Stimulated activated naive CD4-positive, alpha-beta T cell (primary cell): ENCODE measurements at places on chromosomes 7 and 10.

- DNase-seq, result no peak
Measured at GRCh38 chr7:52254396-52255010, 780.9 kb upstream of the POM121L12 start.

DNA sequence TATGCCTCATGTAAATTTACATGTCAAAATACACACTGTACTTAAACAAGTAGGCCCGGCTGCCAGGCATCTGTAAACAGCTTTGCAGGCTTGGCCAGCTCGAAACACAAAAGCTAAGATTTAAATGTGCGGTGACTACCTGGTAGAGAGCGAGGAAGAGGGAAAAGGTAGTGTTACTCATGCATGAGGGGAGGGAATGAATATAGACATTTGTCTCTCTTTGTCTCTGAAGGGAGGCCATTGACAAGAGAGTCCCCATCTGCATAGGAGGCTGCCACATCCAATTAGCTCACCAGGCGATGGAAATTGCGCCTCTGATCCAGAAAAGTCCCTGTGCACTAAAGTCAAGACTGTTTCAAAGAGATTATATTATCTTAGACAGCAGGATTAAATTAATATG, 535.8 kb downstream of the PTPRN2 start:
- DNase-seq, result no peak

DNA sequence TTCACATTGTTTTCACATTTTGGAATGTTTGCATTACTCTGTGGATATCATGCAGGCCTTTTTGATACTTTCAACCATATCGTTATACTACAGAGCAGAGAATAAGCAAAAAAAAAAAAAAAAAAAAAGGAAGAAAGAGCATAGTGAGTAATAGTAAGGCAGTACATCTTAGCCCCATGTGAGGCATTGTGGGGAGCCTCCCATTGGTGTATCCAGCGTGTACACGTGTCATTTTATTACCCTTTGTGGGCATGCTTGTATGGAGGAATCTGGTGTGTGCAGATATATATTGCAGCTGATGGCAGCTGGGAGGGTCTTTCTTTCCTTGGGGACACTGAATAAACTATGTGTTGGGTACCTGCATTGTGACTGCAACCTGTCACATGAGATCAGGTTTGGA, 19.6 kb downstream of the R3HCC1L start:
- DNase-seq, result no peak

DNA sequence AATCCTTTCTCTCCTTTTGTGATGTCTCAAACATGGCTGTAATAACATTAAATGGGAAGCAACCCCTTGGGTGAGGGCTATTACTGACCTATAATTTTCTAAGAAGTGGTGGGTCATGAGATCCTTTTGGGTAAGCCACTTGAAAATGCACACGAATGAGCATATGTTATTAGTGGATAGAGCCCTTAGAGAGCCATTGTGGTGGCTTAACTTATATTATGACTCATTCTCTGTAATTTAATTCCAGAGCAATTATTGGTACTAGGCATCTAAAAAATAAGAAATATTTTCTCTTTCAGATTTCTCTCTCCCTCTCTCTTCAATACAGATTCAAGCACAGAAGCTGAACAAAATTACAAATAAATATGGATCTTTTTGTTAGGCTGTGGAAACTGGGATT, 1177.4 kb upstream of the PHF14 start:
- DNase-seq, result no peak

DNA sequence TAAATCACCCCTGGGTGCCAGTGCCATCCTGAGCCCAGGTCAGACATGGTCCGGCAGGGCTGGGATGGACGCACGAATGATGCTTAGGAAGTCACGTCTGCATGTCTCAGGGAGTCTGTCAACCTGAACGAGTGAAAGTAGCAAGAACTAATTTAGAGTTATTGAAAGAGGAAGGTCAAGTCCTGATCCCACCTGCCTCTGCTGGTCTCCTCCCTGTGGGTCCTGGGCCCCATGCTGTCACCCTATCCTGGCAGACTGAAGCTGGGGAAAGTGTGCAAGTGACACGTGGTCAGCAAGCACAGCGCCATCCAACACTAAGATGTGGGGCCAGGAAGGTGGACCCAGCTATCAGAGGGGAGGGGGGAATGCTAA, 26.1 kb upstream of the GRID1 start:
- DNase-seq, result no peak
